Stimulated activated CD4-positive, alpha-beta T cell treated with anti-CD3 and anti-CD28 coated beads, TNF-alpha, amount 100 ng/mL, for 1 hour (primary cell): ENCODE measurements at places on chromosomes 11 and 22.

DNA sequence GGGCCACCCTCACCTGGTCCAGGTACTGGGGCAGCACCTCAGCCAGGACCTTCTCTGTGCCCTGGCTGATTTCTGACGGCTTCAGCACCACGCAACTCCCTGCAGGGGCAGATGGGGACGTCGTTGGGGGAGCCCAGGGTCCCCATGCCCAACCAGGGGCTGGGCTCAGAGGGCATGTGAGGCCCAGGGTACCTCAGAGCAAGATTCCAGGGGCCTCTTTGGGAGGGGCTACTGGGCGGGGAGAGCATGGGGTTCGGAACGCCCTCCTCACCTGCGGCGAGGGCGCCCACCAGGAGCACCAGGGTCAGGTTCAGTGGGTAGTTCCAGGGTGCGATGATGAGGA, 8.1 kb downstream of the ALDH3B2 start:
- no peak for DNase-seq

DNA sequence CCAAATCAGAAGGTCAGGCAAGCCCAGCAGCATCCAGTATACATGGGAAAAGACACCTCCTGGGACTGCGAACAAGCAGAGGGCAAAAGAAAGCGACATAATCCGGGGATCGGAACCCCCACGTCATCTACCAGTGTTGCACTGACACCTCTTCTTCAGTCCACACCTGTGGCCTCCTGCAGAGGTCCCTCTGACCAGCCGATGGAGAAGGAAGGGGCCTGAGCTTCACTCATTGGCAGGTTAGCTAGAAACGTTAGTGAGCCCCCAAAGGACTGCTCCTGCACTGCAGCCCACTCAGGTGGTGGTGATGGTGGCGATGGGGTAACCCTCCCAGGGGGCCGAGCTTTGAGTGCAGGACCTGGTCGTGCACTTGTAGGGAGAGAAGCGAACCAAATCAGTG, 22.1 kb downstream of the ASCL2 start:
- no peak for DNase-seq

- DNase-seq: no peak
Observed at GRCh38 chr11:35031867-35032266, 107.1 kb upstream of the CD44 start.

DNA sequence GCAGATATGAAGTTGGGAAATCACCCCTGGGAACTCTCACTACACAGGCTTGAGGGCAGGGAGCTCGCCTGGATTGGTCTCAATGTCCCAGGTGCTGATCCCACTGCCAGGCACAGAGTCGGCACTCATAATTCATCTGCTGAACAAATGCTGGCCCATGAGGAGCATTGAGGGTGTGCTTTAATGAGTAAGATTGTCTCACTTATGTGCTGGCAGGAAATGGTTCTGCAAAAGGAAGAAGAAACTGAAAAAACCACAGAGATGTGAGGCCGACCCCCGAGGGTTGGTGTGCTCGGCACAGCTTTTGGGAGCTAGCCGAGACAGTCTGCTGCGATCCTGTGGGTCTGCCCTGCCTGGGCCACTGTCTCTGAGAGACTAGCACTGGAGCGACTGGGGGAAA, 9.4 kb downstream of the PLAAT2 start:
- no peak for DNase-seq

- no peak for DNase-seq
Observed at GRCh38 chr11:14971865-14972580, at the start of gene CALCA. CALCA (minus strand) TSS chr11:14972351; CDS start chr11:14971192, 1,159 bp downstream.

- DNase-seq: no peak
Observed at GRCh38 chr22:27647540-27647939, 154.0 kb downstream of the MN1 start.

DNA sequence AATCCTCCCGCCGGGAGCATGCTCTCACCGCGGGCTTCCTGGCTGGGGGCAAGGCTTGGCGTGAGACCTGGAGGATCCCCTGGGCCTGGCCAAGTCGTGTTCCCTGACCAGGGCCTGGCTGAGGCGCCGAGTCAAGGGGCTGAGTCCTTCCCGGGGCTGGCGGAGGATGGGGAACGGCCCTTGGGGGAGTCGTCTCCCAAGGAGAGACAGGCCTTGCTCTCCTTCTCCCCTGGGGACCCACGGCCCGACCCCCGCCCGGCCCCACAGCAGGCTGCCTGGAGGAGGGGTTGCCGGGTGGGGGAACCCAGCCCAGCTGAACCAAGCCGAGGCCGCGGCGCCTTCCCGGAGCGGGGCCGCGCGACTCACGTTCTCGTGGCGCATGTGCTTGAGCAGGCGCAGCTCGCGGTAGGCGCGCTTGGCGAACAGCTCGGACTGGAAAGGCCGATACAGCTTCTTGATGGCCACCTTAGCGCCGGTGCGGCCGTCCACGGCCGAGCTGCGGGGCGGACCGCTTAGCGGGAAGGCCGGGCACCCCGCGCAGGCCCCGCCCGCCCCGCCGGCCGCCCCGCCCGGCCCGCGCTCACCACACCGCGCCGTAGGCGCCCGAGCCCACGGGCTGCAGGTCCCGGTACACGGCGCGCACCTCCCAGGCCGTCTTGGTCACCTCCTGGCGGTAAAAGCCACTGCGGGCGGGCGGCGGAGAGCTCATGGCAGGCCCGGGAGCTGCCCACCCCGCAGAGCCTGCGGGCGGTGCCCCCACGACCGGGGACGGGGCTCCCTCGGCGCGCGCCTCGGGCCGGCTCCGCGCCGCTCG, 475 bp downstream of the MAPK12 start:
- no peak for DNase-seq

DNA sequence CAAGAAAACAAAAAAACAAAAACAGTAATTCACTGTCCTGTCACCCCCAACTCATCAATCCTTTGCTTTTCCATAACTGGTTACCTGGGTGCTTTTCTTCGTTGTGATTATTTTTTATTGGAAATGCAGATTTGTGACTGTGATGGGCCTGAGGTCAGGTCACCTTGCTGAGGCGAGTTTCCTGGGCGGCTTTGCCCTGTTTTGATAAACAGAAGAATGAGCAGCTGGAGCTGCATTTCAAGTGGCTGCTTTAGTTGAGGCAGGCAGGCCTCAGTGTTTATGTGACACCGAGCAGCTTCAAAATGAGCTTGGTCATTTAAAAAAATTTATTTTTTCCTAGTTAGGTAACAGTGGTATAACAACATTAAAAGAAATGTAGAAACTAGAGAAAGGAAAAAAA, 22.2 kb downstream of the PTPRJ start:
- no peak for DNase-seq

DNA sequence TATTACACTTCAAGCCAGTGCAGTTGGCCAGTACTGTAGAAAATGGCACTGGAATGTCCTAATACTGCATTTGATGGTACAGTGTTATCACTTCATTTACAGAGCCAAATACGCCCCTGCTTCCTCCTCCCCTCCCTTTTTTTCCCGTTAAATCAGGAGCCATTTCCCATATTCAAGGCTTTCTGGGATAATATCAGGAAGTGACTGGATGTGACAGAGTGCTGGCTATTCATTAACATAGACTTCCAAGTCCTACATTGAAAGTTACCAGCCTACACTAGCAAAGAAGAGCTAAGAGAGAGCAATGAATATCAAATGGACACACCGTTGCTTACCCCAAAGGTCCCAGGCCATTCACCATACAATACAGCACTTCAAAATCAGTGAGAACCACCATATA, 32.1 kb upstream of the ABCC8 start:
- DNase-seq: no peak

GRCh38 chr11:70557742-70558485, 159.6 kb downstream of the CTTN start:
- DNase-seq: no peak

DNA sequence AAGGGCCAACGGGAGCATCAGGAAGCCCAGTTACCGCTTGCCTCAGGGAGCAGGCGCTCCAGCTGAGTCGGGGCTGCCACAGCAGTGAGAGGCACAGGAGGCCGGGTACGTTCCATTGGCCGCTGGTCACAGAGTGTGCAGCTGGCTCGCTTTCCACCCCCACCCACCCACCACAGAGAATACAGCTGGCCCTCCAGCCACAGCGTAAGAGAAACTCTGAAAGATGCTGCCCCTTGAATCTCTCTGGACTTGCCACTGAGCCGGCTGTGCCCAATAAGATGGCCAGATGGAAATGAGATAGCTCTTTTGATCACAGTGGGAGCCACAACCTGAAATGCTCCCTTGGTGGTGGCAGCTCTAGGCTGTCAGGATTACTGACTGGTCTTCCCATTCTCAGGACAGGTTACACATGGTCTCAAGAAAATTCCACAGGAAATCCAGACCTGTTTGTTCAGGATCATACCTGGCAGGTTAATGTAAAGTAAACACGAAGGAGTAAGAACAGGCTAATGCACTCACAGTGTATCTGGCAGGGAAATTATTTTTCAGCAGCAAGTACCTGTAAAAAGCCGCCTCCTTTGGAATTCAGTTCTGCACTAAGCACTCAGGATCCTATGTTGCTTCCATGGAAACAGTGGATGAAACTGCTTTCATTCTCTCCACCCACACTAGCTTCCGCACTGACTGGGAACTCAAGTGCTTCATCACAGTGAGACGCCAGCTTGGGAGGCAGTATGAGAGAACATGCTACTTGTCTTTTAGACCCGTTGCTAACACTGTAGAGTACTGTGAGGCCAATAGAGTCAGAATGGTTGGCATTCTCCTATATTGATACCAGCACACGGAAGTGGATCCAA, 16.5 kb downstream of the SIAE start:
- DNase-seq: no peak
